ENCODE measurements at places on chromosomes 12 and 14.
A peak's percentile ranks its signal among the peaks of the same experiment; 100 is the strongest.

- no peak for DNase-seq
Measured at GRCh38 chr12:131530041-131530332, 180.9 kb upstream of the SFSWAP start.

DNA sequence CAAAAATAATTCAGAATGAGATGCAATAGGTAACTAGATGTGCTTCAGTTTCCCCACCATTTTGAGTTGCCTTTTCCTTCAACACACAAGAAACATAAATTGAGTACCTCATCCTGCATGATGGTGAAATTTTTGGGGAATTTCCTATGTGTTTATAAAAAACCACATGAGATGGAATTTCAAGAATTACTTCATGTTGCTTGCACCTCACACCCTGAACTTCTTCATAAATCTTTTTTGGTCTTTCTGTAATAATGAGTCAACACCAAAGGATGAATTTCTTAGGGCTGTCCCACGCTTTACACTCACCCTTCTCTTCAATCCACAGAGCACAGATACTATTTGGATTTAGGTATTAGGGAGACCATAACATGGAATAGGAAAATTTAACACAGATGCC lies 22.6 kb upstream of the LUM start:
- DNase-seq: no peak

DNA sequence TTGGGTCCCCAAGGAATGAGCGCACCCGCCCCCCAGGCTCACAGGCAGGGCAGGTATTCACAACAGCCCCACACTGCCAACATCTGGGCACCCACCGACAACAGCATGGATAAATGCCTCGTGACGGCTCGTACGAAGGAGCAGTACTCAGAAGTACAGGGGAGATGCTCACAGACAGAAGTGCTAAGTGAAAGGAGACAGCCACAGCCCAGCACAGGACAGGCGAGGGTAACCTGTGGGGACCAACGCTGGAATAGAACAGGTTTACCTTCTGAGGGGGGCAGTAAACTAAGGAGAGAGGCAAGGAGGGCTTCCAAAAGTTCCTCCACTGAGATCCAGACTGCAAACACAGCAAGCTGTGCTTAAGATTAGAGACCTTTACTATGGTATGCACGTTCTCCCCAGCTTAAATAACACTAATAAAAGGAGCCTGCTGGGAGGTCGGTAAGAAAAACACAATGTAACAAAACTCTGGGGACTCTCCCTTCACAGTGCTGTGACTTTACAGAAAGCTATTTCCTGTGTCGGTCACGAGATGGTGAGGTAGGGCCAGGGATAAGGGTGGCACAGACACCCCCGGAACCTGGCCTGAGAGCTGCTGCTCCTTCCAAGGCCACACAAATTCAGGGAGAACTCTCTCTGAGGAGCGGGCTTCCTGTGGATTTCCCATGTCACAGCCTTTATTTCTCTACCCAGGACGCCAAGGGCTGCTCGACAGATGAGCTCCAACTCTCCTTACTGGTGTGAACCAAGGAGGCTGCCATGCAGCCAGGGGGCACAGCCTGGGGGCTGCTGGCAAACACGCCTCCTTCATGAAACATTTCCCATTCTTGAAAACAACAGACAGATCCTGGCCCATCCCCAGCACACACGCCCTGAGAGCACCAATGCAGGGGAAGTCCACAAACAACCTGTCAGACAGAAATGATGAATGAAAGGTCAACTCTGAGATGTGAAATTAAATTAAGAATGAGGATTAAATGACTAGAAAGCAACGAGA lies 26.3 kb downstream of the SLC15A4 start:
- DNase-seq: peak; percentile 89

DNA sequence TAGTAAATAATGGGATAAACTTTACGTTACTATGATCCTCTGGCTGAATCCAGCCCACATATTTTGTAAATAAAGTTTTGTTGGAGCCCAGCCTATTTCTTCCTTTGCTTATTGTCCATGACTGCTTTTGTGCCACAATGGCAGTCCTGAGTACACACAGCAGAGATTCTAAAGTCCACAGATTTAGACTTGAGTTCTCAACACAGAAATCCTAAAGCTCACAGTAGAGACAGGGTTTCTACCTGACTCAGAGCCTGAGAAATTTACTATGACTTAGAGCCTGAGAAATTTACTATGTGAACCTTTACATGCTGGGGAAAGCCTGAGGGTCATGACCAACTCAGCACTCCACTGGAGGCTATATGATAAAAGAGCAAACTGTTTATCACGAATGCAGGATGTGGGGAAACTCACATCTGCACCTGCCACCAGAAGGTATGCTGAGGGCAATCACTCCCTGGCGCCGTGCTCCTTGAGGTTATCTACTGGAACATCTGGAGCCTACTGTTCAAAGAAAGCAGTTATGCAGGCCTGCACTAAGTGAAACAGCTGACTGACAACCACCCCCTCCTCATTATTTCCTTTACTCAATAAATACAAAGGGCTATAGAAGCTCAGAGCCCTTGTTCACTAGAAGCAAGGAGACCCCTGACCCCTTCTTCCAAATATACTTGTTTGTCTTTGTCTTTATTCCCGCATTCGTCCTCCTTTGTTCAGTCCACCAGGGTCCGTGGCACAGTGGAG lies 52.6 kb upstream of the BICD1 start:
- DNase-seq: no peak

GRCh38 chr14:52590318-52590717 lies 37.7 kb downstream of the GPR137C start:
- no peak for DNase-seq

DNA sequence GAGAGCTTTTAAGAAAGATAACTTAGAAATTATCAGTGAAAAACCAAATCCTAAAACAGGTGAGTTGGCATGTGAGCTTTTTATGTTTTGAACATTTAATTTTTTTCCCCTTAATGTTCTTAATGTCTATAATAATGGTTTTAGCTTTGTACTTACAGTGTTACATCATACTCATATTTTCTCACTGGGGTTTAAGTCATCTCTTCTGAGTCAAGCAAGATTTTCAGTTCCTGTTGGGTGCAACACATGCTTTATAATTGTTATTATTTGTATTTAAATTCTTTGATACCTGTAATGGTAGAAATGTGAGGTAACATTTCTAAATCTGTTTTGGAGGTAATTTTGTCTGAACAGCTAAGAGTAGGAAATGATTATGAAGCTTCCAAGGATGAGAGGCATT lies 113.0 kb downstream of the PLEKHA5 start:
- DNase-seq: no peak

DNA sequence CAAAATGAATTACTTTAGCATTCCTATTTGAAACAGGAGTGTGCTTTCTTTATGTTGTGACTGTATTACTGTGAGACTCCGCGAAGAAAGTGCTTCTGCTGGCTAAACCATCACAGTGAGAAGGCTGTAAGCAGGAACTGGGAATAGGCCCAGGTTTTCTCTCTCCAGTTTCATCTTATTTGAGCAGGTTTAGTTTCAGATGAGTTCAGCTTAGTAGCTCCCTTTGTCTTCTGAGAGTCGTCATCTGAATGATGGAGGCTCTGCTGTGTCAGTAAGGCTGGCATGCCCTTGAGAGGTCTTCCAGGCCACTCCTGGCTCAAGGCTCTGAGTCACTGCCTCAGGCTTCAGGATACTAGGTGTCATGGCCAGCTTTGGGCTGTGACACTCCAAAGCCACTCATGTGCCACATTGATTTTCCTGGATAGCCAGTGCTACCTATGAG lies 205.6 kb upstream of the RGS6 start:
- DNase-seq: no peak

DNA sequence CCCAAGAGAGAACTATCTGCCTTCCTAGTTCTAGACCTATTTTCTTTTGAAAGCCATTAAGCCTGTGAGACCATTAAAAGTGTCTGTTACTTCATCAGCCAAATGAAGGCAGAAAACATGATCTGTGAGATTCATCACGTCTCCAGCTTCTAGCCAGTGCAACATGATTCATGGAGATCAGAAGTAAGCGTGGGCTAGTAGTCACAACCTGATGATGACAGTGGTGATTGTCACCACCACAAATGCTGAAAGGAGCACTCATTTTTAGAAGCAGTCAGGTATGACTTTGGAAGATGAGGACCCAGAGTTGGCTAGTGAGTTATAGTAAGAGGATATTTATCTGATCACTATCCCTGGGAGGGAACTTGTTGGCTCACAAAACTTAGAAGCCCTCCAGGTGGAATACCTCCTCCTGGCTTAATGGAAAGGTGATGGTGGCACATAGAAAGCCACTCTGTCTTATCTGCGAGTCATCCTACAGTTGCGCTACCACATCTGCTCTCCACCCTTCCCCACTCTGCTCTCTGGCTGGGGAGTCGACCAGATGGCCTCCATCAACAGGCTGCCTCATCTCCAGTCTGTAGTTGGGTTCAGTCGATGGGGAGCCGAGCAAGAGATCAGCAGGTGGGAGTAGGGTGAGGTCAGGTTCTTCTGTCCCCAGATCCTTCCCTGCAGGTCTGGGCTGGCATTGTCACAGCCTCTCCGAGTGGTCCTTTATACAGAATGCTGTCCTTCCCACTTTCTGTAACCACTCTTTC lies 317.6 kb upstream of the FKBP4 start:
- DNase-seq: no peak

- no peak for DNase-seq
Measured at GRCh38 chr14:33401311-33401710, 462.6 kb downstream of the NPAS3 start.

DNA sequence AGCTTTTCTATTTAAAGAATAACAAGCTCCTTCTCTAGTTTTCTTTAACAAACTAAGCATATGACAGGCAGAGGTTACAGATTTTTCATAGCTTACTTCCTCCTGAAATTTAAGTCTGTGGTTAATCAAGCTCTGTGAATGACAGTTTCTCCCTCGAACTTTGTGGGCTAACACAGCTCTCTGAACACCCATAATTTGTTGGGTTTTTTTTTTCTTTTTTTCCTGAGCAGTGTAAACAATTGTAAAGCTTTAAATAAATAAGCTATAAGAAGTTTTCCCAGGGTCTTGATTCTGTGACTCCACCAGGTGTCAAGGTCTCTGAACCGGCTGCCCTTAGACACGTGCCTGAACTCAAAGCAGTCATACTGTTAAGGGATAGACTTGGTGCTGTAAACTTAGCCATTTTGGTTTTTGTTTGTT lies 128.1 kb upstream of the AMIGO2 start:
- DNase-seq: no peak

- DNase-seq: no peak
Measured at GRCh38 chr12:112916270-112916669, 9.5 kb downstream of the OAS1 start.

- DNase-seq: no peak
Measured at GRCh38 chr12:643475-644302, 19.6 kb downstream of the NINJ2 start.

DNA sequence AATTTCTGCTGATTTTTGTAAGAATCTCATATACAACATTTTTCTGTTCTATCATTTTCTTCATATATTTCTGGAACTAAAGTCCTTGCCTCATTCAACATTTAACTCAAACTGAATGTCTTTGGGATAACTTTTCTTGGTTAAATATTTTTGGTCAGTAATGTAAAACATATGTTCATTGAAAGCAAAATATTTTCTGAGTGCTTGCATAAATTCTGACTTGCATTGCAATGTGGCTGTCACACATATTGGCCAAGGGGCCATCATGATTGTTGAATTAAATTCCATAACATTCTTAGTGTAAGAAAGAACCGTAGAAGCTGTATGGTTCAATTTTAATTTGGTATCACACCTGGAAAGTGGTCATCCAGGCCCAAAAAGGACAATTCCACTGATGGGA lies 369.4 kb downstream of the GALC start:
- DNase-seq: no peak

DNA sequence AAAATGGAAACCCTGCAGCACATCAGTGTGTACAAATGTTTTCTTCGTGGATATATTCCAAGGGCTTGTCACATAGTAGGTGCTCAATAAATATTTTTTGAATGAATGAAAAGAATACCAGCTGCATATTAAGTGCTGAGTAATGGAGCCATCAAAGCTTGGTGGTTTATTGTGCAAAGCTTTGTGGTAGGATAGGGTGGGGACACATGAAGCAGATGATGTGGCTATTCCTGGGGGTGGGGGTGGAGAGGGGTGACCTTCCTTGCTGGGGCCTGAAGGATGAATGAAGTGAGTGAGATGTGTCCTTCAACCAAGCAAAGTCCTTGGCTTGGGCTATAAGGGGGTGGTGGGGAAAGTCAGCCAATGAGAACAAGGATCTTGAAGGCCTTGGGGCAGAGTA lies 4.3 kb upstream of the KRT81 start:
- DNase-seq: no peak

DNA sequence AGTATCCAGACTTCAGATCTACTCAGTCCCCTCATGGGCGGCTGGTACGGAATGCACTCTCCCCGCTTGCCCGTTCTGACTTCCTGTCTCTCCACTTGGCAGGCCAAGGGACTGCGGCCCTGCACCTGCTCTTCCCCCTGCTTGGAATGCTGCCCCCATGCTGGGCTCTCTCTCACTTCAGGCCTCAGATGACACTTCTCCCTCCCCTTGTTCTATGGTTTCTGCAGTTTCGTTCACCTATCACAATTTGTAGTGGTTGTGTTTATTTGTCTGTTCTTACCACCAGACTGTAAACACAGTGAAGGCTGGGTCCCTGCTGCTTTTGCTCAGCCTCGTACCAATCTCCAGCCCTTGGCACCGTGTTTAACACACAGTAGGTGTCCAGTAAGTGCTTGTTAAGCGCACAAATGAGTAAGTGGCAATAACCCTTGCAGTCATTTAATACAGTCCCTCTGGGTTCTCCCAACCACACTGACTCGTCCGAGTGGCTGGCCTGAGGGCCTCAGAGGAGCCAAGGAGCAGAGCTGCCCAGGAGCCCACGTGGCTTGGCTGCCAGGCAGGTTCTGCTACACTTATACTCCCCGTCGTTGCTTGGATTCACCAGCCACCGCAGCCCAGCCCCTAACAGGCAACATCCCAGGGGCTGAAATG lies 11.8 kb downstream of the SLC6A12 start:
- DNase-seq: no peak

DNA sequence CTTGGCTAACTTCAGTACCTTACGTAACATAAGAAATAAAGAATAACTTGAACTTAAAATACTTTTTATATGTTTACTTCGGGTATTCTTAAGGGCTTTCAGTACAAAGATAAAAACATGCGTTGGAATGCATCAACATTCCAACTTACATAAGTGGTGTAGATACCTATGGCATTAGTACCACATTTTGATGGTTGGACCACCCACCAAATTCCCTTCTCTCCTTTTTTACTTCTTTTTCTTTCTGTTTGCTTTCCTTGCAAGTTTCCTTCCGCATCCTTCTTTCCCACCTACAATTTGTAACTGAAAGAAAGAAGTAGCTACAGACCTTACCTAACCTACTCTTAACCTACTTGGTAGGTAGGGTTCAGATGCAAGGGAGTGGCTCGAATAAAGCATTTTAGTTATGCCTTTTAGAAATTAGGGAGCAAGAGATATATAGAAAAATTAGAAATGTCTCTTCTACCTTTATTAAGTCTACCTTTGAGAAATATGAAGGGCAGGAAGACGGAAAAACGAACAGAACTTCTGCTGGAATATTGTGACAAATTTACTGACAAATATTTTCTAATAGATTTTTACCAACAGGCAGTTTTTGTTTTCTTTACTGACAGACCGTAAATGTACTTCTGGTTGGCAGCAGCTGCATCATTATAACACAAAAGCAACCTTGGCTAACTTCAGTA lies 2.1 kb upstream of the ARHGAP5 start:
- DNase-seq: peak; percentile 76

Measured in SJSA1 (cell line).